ENCODE measurements at places on chromosomes 11 and 22.

DNA sequence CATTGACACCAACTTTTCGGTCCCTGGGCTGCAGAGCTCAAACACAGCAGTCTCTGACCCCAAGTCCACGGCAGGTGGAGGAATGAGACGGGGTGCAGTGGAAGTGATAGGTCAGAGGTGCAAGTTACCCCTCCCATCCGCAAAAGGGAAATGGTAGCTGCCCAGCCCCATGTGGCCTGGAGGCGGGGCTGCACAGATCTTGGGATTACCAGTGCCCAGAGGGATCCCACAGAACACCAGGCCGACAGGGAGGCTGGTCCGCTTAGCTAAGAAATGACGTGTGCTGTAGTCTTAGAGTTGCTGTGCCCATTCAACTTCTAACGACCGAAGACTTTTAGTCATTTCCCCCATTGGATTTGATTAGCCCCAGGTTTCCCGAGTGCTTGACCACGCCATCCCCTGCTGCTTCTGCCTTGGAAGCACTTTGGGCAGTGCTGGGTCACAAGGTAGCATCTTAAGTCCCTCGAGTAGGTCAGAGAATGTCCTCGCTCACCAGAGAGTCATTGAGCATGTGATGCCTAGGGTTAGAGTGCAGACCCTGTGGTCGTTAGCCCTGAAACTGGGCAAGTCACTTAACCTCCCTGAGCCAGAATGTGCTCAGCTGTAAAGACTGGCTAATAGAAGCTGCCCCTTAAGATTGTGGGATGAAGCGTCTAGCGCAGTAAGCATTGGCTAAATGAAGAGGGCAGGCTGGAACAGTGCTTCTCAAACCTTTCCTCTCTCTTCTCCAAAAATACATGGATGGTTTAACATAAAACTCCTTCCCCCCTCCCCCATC is 4.2 kb downstream of the PTGDR2 start:
- no peak for DNase-seq

- peak; percentile 52 for DNase-seq
Measured at GRCh38 chr11:113778111-113778910, 1.3 kb upstream of the CLDN25 start.

DNA sequence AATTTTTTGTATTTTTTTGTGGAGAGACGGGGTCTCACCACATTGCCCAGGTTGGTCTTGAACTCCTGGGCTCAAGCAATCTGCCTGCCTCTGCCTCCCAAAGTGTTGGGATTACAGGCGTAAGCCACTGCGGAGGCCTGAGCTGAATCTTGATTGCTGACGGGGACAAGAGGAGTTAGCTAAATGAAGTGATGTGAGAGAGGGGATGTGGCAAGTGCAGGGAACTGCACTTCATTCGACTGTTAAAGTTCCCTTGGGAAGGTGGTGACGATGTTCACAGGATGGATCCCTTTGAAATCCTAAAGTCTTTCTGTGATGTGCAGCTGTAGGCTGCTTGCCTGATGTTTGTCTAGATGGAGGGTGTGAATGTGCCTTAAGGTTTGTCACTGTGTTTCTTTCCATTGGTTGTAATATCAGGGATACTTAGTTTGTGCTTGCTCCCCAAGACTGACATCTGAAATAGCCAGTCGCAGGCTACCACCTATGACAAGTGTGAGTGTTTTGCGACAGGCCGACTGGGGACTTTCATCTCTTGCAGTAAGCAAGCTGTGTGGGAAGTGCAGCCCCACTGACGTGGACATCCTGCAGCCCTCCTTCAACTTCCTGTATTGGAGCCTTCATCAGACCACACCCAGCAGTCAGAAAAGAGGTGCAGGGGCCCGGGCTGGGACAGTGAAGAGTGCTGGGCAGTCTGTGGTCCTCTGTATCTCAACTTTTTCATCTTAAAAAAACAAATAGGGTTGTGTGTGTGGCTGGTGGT is 19.6 kb upstream of the CCDC134 start:
- DNase-seq: no peak

DNA sequence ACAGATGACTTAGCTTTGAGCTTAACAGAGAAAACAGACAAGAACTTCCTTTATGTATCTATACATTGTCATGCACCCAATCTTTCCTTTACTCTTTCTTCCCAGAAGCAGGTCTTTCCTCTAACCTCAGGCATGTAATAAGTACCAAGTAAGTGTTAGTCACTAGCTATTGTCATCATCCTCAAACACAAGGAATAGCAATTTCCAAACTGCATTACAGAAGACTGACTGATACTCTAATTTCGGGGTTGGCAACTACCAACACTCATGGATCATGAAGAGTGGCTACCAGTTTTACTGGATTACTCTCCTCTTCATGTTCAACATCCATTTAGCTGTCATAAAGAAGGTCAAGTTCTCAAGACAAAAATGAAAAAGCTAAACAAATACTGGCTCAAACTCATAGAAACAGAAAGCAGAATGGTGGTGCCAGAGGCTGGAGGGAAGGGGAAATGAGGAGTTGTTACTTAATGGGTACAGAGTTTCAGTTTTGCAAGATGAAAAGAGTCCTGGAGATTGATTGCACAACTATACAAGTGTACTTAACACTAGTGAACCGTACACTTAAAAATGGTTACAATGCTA is 111.6 kb downstream of the SIK3 start:
- DNase-seq: peak; percentile 22

GRCh38 chr11:6778518-6778917 is 4.3 kb upstream of the OR2AG1 start:
- DNase-seq: no peak

GRCh38 chr22:29738118-29738815 is 18.5 kb downstream of the CABP7 start:
- no peak for DNase-seq

DNA sequence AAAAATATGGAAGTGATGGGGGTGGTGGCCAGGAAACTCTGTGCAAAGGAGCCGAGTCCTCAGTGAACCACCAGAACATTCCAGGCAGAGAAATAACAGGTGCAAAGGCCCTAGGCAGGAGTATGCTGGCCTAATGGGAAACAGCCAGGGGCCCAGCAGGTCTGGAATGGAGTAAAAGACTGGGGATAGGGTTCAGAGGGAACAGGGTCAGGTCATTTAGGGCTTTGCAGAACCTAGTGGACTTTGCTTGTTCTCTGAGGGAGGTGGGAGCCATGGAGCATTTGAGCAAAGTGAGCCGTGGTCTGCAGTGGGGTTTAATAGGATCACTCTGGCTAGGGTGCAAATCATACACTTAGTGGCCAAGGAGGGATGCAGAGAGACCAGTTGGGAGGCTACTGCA is 8.7 kb downstream of the CRYBB3 start:
- no peak for DNase-seq

- no peak for DNase-seq
Measured at GRCh38 chr11:76139314-76139713, 67.0 kb downstream of the WNT11 start.

DNA sequence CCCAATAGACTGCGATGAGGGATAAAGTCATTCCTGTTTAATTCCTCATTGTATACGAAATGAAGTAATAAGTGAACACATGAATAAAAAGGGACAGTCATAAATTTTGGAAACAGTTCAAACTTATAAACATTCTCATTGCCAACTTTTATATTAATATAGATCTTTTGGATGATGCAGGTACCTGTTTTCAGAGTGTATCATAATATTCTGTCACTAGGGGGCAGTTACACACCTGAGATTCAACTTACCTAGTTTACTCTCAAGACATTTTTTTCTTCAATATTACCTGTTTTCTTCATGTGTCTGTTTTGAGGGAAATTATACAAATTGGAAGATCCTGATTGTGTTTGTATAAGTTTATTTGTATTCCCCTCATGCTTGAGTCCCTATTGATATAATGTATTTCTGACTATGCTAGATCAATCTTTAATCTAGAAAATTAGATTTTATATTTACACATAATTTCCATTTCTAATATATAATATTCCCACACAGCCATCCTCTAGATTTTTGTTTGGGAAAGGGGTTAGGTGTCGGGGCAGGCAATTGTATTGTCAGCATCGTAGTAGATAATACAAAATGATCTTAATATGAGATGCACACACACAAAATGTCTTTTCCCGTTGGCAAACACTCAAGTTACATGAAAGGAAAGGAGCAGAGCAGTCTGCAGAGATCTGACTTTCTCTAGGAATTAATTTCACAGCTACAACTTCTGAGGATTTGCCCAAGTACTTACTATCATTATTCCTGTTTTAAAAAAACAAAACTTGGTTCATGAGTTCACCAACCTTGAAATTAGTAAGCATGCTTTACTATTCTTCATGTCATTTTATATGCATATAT is 18.4 kb downstream of the FDX1 start:
- DNase-seq: no peak

- no peak for DNase-seq
Measured at GRCh38 chr11:12189543-12190235, 79.3 kb downstream of the MICAL2 start.

- peak; percentile 69 for DNase-seq
Measured at GRCh38 chr11:102495161-102496042, 35.1 kb downstream of the MMP7 start.

DNA sequence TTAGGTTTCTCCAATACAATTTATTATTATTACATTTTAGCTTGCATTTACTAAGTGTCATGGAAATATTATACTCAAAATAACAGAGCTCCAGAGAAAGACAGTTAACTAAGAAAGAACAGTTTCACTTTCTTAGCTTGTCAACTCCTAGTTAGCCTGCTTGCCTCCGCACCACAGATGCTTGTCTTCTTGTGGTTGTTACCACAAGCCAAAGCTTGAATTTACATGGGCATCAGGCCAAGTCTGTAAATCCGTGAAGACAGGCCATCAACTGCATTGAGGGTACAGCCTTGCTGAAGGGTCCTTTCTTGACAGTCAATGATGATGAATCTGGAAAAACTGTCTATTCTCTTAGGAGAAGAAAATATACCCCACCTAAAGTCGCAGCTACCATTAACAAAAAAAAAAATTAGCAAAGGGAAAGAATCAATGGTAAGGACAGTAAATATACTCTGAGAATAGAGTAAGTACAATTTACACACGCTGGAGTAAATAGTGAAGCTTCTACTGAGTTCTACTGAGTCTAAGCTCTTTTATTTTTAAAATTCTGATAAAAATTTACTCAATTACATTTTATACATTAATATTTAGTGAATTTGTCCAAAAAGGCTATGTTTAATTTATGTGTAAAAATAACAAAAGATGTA is 15.6 kb upstream of the DENND5A start:
- no peak for DNase-seq

DNA sequence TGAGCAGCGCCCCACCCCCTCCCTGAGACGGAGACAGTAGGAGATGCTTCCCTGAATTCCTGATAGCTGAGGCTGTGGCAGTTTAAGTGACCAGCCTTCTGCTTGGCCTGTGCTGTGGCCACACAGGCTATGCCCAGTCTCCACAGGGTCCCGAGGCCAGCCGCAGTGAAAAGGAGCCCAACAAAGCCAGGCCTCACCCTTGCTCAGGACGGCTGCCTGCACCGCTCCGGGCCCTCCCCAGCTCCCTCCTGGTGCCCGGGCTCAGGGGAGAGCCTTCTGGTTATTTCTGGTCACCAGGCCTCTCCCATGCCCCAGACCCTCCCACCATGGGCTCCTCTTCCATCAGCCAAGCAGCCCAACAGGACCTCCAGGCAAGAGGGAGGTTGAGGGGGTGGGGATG is 28.8 kb downstream of the LRRC10B start:
- no peak for DNase-seq

- DNase-seq: no peak
Measured at GRCh38 chr22:32571761-32572160, 97.2 kb downstream of the FBXO7 start.

DNA sequence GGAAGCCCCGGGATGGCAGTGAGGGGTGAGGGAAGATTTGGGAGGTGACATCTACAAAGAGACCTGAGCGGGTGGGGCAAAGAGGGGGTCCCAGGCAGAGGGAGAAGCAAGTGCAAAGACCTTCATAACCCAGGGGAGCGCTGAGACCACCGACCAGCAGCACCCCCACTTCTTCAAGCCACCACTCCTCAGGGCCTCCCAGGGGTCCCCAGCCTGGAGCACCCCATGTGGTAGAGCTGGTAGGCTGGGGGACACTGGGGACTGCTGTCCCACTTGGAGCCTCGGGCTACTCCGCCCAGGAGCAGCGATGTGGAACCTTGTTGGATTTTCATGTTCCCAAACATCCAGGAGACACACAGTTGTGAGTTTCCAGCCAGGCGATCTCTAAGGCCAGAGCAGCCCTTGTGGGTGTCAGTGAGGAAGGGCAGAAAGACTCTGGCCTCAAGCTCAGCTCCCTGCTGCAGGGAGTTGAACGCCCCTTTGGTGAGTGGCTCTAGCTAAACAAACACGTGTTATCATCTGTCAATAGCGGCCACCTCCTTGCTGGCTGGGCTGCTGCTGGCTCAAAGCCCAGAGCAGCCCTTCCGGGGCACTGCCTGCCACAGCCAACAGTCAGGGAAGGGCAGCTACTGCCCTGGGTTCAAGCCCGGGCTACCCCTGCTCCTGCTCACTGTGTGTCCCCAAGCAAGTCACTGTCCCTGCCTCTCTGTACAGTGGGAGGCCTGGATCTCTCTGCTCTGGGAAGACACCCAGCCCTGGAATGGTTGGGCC is 25.7 kb upstream of the CHKA start:
- DNase-seq: no peak

- peak; percentile 42 for DNase-seq
Measured at GRCh38 chr11:67301951-67302516, 1.3 kb upstream of the SSH3 start.

DNA sequence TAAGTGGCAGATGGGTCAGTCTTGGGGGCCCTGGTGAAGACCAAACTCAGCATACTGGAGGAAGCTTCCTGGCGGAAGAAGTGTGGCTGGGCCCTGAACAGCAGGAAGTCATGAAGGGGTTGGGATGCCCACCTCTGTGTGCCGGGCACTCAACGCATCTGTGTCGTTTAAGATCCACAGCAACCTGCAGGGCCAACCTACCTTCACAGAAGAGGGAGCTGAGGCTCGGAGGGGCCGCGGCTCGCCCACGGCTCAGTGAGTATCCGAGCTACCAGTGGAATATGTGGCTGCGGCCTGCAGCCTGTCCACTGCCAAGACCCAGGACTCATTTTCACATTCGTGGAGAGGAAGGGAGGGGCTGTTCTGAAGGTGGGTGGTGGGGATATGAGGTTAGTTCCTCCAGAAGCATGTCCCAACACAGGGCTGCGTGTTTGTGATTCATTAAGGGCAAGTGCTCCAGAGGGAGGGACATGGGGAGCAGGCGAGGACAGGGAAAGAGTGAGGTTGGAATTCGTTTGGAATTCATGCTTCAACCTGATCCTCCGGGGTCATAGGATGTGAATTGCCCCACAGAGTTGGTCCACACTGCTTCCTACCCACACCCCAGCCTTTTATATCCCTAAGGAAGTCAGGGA is 99.6 kb downstream of the MPPED1 start:
- DNase-seq: no peak

DNA sequence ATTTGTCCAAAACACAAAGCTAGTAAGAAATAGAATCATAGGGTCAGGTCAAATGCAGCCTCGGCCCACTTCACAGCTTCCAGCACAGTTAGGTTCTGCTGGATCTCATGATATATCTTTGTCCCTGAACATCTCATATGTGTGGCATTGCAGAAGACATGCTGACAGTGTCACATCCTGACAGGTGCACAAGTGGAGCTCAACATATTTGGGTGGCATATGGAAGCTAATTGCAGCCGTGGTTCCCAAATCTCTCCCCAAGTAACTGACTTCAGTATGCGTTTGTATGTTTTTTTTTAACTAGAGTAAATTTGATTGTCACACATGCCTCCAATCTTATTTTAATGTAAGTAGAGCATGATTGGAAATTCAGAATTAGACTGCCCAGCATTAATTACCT is 33.4 kb downstream of the NAV2 start:
- DNase-seq: no peak
